ENCODE measurements at places on chromosomes 13 and 19. TPM values are rescaled to one million over a fixed set of nuclear protein-coding genes. Genes with fewer than 3 reads are reported as not detected.

DNA sequence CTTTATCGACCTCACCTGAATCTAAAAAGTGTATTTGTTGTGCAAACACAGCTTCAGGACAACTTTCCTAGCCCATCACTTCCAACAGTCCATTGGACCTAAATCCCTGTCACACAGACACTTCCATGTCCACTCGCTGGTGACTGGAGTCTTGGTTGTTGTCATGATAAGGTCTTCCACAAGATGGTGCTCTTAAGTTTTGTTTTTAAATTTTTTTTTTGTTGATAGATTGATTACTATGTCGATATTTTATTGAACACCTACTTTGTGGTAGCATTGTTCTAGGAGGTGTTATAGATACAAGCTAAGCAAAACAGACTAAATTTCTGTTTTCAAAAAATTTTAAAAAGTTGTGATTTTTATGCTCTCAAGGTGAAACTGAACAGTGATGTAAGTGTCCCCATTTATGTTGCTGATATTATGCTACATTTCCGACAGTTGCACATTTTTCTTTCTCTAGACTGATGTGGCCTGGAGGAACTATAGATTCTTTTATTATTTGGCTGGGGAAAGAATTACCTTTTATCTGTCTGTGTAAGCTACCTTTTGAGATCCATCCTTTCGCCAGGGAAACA is 8.1 kb upstream of the ERICH6B start:
- DNase-seq, result no peak

INAFM1 gene
- 12.7 TPM for total RNA-seq

SYNGR4 gene
- not detected for total RNA-seq

TEX101 gene
- total RNA-seq, result not detected

Measured in left ventricle myocardium superior (tissue), 1 donor.